ENCODE measurements at places on chromosomes 5 and 9.

DNA sequence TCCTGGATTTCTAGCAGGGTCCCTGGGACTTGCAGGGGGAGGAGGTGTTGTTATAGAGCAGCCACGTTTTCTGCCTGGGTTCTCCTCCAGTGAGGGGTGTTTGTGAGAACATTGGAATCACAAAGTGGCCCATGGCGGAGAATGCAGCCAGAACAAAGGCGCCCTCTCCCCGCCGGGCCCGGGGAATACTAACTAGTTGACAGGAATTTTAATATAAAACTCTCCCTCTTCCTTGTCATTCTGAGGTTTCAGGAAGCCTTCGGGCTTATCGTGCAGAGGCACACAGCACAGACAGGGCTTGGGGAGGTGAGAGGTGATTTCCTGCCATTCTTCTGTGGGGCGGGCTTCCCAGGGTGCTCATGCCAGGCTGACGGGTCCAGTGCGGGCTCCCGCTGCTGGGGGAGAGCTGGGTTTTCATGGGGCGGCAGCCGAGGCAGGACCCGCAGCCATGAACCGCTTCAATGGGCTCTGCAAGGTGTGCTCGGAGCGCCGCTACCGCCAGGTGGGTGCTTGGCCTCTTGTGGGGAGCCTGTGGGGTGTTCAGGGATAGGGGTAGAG is 37.7 kb downstream of the RGS3 start:
- peak; percentile 37 for DNase-seq

DNA sequence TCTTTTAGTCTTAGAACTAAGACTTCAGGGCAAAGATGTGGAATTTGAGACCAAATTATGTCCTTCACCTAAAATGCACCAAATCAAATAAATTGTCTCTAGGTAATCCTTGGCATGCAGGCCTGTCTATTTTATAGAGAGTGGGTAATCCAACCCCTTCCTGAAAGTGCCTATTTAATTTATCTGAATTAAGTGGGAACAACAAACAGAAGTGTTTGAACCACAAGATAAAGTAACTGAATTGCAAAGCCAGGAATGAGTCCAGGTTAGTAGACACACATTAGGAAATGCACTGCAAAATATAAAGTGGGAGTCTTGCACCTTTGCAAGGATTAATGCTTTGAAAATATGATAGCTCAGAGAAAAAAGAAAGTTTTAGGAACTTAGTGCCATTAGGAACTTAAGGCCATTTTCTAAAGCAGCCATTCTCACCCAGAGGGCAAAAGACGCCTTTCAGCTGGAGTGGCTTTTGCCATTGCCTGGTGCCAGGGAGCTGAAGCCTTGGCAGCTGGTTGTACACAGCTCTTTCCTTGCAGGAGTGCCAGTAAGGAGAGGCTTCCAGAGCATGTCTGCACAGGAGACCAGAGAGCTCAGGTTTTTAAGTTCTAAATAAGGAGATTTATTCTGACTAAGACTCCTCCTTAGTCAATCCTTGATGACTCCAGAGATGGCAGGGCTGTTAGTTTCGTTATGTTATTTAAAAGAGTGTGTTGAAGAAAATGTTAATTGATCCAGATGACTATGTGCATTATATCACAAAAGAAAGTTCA is 151.7 kb upstream of the ELL2 start:
- DNase-seq, result no peak

DNA sequence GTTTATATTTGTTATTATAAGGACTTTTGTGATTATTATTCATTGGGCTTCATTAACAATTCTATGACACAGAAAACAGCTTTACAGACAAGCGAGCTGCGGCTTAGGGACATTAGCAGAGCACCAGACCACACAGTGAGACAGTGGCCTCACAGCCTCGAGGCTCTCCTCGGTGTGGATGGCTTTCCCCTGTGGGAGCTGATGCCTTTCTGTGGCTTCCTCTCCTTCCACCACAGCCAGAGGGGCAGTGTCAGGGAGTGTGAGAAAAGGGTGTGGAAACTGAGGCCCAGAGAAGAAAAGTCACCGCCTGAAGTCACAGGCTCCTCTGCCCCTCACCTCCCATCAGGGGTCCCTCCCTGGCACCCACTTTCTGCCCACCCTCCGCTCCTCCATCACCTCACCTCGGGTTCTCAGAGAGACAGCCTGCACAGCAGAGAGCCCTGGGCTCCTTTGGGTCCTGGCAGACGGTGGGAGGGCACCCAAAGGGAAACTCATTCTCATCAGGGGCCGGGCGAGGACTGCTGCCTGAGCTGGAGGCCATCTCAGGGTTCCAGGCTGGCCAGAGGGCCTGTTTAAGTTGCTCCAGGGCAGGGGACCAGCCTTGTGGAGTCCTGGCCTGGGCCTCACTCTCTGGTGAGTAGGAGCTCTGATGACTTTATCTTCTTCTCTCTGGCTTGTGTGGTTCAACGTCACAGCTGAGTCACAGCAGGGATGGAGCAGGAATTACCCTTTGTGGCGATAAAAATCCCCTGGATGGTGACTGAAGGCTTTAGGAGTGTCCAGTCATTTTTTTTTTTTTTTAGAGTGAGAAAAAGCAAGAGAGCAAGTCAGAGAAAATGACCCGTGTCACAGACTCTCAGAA is 830 bp downstream of the TRAF1 start:
- peak; percentile 88 for DNase-seq

GRCh38 chr9:136941231-136942111 is 3.1 kb downstream of the FBXW5 start:
- no peak for DNase-seq

- no peak for DNase-seq
These were observed 101.0 kb downstream of the FAM114A2 start for GRCh38 chr5:153937661-153938060.
